Activated CD8-positive, alpha-beta memory T cell treated with anti-CD3 and anti-CD28 coated beads for 4 hours (primary cell): ENCODE measurements at places on chromosomes 12 and 14.
A peak's percentile ranks its signal among the peaks of the same experiment; 100 is the strongest.

- no peak for DNase-seq
Observed at GRCh38 chr12:130169256-130169655, 7.0 kb downstream of the FZD10 start.

DNA sequence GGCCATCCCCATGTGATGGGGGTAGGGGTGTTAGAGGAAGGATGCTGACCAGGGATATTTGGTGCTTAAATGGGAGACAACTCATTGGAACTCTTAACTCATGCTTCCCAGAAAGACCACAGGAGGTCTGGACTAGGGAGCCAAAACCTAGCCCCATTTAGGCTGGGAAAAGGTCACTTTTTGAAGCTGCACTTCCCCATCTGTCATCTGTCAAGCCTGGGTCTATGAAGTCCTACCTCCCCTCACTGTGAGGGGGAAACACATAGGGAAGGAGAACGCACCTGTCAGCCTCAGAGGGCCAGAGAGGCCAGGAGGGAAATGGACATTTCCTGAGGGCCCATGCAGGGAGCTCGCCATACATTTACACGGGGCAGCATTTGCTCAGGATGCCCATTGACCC, 321.0 kb downstream of the BCL11B start:
- DNase-seq, result no peak

GRCh38 chr12:94545935-94546771, 86.5 kb upstream of the CEP83 start:
- DNase-seq, result no peak

GRCh38 chr14:101077481-101078074, 174.1 kb upstream of the RTL1 start:
- DNase-seq, result no peak

- no peak for DNase-seq
Observed at GRCh38 chr12:45599196-45599595, 130.3 kb upstream of the ARID2 start.

GRCh38 chr12:102343361-102344121, 136.8 kb downstream of the IGF1 start:
- no peak for DNase-seq

GRCh38 chr12:15318841-15319240, 3.5 kb upstream of the PTPRO start:
- DNase-seq, result no peak

- no peak for DNase-seq
Observed at GRCh38 chr12:117622087-117622486, 260.7 kb upstream of the NOS1 start.

GRCh38 chr12:49301760-49302159, 6.8 kb downstream of the PRPH start:
- DNase-seq, result no peak

DNA sequence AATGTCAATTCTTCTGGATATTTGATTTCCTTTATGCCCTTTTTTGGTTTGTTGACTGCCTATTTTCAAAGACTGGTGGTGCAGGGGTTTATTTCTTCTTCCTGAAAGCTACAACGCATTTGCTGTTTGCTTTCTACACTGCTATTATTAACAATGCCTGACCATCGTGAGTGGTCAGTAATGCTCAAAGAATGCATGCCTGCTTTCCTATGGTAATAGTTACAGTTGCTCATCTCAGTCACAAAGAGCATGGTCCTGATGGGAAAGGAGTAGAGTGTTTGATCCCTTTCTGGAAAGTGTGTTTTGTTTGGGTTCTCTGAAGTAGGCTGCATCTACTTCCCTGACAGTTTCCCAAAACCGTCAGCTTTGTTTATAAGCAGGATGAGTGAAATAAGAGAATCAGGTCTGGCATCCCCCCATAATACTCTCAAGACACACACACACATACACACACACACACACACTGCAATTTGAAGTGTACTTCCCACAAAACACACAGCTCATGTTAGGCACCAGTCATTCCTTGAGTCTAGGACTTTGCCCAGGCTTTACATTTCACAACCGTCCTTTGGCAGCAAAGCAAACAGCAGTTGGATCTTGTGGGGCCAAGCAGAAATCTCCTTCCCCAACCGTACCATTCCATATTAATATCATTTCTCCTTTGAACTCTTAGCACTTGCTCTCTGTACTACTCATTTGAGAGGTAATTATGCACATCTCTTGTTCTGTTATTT, 56.6 kb downstream of the SUDS3 start:
- no peak for DNase-seq

DNA sequence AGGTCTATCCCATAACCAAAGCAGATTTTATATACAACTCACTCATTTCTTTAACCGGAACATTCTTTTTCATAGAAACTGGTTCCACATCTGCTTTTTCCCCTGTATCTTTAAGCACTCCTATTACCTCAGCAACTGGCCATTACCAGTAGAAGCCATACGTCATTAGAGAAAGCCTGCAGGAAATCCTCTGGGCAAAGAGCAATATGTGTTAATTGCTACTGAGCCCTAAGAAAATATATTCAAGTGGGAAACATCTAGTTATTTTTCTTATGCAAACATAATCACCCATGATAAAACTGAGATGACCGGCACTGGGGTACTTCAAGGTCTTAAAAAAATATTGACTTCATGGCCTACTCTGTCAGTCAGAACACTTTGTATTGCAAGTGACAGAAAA, 28.2 kb upstream of the CPSF6 start:
- no peak for DNase-seq

DNA sequence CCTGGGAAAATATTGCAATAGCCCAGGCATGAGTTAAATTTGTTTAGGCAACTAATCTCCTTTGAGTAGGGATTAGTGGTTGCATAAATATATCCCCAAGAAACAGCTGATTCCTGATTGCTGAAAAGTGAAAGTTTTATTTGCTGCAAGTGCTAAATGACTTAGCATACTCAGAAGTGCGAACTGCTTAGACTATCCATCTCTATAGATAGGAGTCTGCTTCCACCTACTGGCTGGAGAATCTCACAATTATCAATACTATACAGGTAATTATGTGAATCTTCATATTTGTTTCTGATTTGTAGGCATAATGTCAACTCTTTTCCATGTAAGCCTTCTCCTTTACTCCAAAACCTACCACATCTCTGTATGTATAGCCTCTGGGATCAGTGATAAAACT, 12.0 kb upstream of the SLCO1B3 start:
- DNase-seq, result no peak

DNA sequence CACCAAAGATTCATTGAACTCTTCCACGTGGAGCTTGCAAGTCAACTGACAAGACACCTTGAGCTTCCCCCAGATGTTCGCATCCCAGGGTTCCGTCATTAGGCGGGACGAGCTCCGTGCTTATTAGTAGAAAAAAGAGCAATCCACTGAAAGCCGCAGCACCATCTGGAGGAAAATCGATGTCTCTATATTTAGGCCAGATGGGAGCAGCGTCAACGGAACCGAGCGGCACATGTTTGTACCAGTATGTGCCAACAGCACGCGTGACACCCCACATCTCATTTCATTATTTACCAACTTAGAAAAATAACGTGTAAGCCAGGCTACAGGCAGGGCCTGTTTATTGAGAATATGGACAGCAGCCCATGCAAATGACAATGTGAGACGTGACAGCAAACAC, 45.8 kb upstream of the TMEM132D start:
- DNase-seq, result no peak

- no peak for DNase-seq
Observed at GRCh38 chr14:22945642-22946041, 11.2 kb downstream of the HAUS4 start.

GRCh38 chr12:30826276-30826675, 71.5 kb upstream of the CAPRIN2 start:
- no peak for DNase-seq

GRCh38 chr14:59333668-59334067, 131.5 kb downstream of the GPR135 start:
- DNase-seq, result no peak

DNA sequence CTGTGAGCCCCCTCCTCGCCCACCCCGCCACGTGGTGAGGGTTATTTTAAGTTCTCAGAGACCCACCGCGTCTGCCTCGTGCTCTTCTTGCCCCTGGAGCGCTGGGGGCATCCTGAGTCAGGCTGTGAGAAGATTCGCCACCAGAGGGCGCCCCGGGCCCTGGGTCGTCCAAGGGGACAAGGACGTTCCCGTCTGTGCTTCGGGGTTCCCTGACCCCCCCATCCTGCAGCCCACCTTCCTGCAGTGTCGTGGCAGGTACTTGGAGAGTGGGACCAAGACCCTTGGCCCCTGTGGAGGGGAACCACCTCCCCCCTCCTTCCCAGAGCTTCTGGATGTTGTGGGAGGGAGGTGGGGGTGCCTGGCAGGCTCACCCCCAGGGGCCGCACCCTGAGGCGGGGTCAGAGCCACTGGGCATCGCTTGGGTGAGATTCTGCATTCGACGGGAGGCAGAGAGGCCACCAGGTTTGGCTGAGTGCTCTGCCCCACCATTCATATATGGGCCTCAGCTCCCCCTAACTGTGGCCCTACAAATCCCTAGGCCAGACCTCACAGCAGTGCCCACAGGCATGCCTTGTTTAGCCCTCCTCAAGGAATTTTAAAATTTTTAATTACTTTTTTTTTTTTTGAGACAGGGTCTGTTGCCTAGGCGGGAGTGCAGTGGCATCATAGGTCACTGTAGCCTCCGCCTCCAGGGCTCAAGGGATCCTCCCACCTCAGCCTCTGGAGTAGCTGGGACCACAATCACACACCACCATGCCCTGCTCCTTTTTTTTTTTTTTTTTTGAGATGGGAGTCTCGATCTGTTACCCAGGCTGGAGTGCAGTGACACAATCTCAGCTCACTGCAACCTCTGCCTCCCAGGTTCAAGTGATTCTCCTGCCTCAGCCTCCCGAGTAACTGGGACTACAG, 17.0 kb downstream of the RHOF start:
- DNase-seq, result peak; percentile 81

DNA sequence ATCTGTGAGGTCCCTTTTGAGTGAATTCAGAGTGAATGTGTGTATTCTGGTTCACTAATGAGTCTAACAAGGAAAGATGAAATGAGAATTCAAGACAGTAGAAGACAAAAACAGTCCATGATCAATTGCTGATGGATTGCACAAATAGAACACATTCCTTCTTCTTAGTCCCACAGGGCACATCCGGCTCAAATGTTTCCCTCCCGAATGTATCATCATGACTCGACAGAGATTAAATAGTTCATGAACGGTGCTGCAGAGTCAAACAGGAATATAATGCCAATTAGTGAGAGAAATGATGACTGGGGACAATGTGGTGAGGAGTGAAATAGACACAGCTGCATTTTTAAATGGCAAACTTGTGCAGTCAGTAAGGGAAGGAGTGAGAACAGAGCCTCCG, 11.5 kb upstream of the SFSWAP start:
- DNase-seq, result no peak

- DNase-seq, result no peak
Observed at GRCh38 chr12:90020014-90020413, 311.4 kb upstream of the ATP2B1 start.

- no peak for DNase-seq
Observed at GRCh38 chr12:97216848-97217247, 245.8 kb upstream of the RMST start.

DNA sequence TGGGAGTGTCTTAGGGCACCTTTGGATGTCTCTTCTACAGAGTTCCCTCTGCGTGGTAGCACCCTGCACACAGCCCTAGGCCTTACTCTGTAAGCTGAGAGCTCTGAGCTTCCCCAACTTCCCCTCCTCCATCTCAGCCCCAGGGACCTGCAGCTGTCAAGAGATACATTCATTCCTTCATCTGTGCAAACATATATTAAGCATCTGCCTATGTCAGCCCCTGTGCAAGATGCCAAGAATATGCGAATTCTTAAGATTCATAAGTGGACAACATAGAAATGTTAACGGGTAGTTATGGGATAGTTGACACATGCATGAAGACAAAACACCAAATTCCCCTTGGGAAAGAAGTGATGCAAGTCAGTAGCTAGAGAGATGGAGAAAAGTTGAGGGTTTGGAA, 190.8 kb downstream of the SLC41A2 start:
- no peak for DNase-seq

GRCh38 chr14:103526247-103526913, 2.6 kb upstream of the TRMT61A start:
- DNase-seq, result no peak

- DNase-seq, result no peak
Observed at GRCh38 chr12:132522592-132523380, 32.8 kb downstream of the FBRSL1 start.

GRCh38 chr12:79737875-79738718, 47.3 kb upstream of the PAWR start:
- no peak for DNase-seq

DNA sequence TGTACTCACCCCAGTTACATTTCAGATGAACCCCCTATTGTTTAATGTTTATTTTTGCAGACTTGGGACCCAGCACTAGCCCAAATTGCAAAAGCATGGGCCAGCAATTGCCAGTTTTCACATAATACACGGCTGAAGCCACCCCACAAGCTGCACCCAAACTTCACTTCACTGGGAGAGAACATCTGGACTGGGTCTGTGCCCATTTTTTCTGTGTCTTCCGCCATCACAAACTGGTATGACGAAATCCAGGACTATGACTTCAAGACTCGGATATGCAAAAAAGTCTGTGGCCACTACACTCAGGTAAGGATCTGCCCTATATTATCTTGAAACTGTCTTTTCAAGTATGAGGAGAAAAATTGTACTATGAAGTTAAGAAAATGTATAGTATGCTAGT, 1.2 kb downstream of the GLIPR1 start:
- DNase-seq, result no peak

DNA sequence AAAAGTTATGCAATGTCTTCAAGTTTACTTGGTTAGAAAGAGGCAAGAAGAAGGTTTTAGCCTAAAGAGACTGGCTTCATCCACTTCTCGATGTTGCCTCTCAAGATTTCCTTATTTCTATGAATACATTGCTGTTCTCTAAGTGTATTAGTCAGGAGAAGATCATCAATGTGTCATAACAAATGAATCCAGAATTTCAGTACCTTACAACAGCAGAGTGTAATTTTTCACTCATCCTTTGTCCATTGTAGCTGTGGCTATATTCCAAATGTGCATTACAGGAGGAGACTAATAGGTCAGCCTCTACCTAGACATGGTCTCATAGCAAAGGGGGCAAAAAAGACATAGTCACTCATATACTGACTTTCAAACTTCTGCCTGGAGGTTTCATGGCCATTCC, 579.1 kb downstream of the PRKD1 start:
- no peak for DNase-seq

GRCh38 chr14:100576091-100577085, 10.8 kb downstream of the BEGAIN start:
- DNase-seq, result no peak
